ENCODE measurements at places on chromosomes 3 and 15. TPM values are rescaled to one million over a fixed set of nuclear protein-coding genes. Genes with fewer than 3 reads are reported as not detected.

CASR gene
- total RNA-seq, result 0.02 TPM

HDC gene
- total RNA-seq, result not detected

GOLGA6L7 gene
- total RNA-seq, result not detected

HRG gene
- not detected for total RNA-seq

OR4F15 gene
- not detected for total RNA-seq

EIF3J gene
- 114 TPM for total RNA-seq

GRCh38 chr3:197165890-197166289, 132.5 kb downstream of the DLG1 start:
- no peak for DNase-seq
- H3K4me1 ChIP-seq, result no peaks in the 10 kb centered on the region
- no peak overlapping the region for H3K27ac ChIP-seq

- H3K4me3 ChIP-seq, result peak overlapping the region; percentile 81
- H3K36me3 ChIP-seq, result no peaks in the 10 kb centered on the region
- H3K27ac ChIP-seq, result no peak overlapping the region
- H3K4me1 ChIP-seq, result no peaks in the 10 kb centered on the region
Observed at GRCh38 chr3:128497305-128498126, 4.5 kb upstream of the GATA2 start.

- no peaks in the 10 kb centered on the region for H3K36me3 ChIP-seq
- no peaks in the 10 kb centered on the region for H3K27me3 ChIP-seq
- H3K4me1 ChIP-seq, result no peaks in the 10 kb centered on the region
- no peak overlapping the region for H3K4me3 ChIP-seq
- no peak for DNase-seq
Observed at GRCh38 chr15:100103828-100104227, 237.9 kb downstream of the ADAMTS17 start.

DNA sequence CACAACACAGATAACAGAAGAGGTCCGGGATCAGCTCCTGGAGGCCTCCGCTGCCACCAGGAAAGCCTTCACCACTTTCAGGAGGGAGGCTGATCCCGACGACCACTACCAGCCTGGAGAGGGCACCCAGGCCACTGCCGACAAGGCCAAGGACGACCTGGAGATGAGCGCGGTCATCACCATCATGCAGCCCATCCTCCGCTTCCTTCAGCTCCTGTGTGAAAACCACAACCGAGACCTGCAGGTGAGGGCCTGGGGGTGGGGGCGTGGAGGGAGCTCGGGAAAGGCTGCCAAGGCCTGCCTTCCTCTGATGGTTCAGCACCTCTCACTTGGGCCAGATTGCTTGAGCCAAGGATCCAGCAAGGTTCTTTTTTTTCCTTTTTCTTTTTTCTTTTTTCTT, 210.7 kb upstream of the BHLHE40 start:
- no peak for DNase-seq
- H3K4me1 ChIP-seq, result no peaks in the 10 kb centered on the region
- no peak overlapping the region for H3K27ac ChIP-seq

GRCh38 chr3:119098619-119099222, 47.2 kb upstream of the TEX55 start:
- H3K27me3 ChIP-seq, result no peaks in the 10 kb centered on the region
- no peak for DNase-seq
- no peak overlapping the region for H3K27ac ChIP-seq
- H3K4me1 ChIP-seq, result no peaks in the 10 kb centered on the region
- no peak overlapping the region for H3K4me3 ChIP-seq

GRCh38 chr3:154384479-154384878, 45.5 kb downstream of the GPR149 start:
- no peak for DNase-seq
- H3K36me3 ChIP-seq, result no peaks in the 10 kb centered on the region
- H3K4me3 ChIP-seq, result no peak overlapping the region
- H3K4me1 ChIP-seq, result no peaks in the 10 kb centered on the region
- no peak overlapping the region for H3K27ac ChIP-seq

DNA sequence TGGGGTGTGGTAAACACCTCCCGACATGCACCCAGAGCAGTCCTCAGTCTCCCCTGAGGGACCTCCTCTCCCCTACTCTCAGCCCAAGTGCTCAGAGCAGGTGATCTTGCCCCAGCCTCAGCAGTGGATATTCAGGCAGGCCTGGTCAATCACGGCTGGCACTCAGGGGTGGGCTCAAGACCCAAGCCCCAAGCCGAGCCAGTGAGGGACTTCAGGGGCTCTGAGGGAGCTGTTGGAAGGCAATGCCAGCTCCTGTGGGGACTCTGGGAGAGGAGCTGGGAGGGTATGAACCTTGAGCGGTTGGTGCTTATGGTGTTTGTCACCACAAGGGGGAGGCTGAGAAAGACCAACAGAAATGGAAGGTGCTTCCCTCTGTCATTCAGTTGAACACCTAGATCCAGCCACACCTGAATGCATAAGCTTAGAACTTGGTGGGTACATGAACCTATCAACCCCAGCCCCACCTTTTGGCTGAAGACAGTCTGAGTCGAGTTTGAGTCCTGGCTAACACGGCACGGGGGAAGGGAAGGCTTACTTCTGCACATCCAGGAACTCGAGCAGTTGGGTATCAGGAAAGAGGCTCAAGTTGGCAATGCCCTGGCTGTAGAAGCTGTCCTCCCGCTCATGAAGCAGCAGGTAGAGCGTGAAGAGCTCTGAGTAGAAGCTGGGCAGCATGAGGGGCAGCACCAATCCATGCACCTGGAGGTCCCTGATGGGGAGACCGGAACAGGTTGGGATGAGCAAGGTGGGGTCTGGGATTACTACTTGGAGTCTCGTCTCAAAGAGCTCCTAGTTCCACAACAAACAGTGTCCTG, 19.2 kb downstream of the ALS2CL start:
- no peaks in the 10 kb centered on the region for H3K36me3 ChIP-seq
- H3K4me1 ChIP-seq, result no peaks in the 10 kb centered on the region
- no peaks in the 10 kb centered on the region for H3K27me3 ChIP-seq
- no peak for DNase-seq

- no peak for DNase-seq
- no peaks in the 10 kb centered on the region for H3K36me3 ChIP-seq
- no peak overlapping the region for H3K4me3 ChIP-seq
- no peaks in the 10 kb centered on the region for H3K27me3 ChIP-seq
- no peak overlapping the region for H3K27ac ChIP-seq
Observed at GRCh38 chr3:46065750-46066256, 38.5 kb upstream of the XCR1 start.

GRCh38 chr3:36380221-36381031, at the start of gene STAC:
TSS of gene STAC (plus strand) at chr3:36380504. CDS start at chr3:36380644, 140 bp downstream.
- 0 out of 2 replicates have a peak, but pooled peaks cover 3% of the 10 kb centered on the region for H3K4me1 ChIP-seq
- no peaks in the 10 kb centered on the region for H3K27me3 ChIP-seq

DNA sequence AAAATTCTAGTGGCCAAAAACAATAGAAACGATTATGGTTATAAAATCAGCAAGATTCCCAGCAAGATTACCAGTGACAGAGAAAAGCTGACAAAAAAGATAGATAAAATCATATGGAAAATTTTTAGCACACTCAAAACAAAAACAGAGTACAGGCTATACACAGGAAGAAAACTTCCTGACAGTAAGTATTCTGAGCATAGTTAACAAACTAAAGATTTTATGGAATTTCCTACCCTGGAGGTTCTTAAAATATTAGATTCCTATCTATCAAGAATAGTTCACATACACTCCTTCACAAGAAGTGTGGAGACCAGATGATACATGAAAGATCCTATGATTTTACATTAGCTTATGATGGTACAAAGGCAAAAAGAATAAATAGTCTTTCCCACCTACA, 50.8 kb downstream of the ZNF148 start:
- H3K4me1 ChIP-seq, result no peaks in the 10 kb centered on the region
- H3K36me3 ChIP-seq, result peaks cover 3% of the 10 kb centered on the region
- H3K27ac ChIP-seq, result no peak overlapping the region
- no peaks in the 10 kb centered on the region for H3K27me3 ChIP-seq

GRCh38 chr3:55541016-55541415, 53.9 kb upstream of the WNT5A start:
- no peak for DNase-seq
- peak overlapping the region; percentile 17 for H3K27ac ChIP-seq
- H3K4me1 ChIP-seq, result peaks cover 11% of the 10 kb centered on the region
- H3K36me3 ChIP-seq, result peaks cover 2% of the 10 kb centered on the region

- H3K36me3 ChIP-seq, result no peaks in the 10 kb centered on the region
- no peak overlapping the region for H3K27ac ChIP-seq
- no peak overlapping the region for H3K4me3 ChIP-seq
- H3K4me1 ChIP-seq, result no peaks in the 10 kb centered on the region
- no peaks in the 10 kb centered on the region for H3K27me3 ChIP-seq
- DNase-seq, result no peak
Observed at GRCh38 chr3:194492001-194492400, 5.2 kb upstream of the ATP13A3 start.

DNA sequence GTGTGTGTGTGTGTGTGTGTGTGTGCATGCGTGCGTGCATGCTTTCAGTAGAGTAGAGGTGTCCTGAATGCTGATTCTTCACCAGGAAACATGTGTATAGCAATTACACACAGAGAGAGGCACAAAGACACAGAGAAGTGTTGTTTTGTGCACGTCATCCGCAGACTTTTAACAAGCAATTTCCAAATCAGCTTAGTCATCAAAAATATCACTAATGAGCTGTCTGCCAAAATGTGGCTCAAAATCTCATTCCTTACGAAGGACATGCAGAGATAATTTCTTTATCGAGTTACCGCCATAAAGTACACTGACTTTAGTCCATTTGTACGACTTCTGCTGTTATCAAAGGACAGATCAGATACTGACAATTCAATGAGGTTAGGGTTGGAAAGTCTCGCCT, 274.9 kb upstream of the RARB start:
- no peak overlapping the region for H3K4me3 ChIP-seq
- no peak overlapping the region for H3K27ac ChIP-seq

DNA sequence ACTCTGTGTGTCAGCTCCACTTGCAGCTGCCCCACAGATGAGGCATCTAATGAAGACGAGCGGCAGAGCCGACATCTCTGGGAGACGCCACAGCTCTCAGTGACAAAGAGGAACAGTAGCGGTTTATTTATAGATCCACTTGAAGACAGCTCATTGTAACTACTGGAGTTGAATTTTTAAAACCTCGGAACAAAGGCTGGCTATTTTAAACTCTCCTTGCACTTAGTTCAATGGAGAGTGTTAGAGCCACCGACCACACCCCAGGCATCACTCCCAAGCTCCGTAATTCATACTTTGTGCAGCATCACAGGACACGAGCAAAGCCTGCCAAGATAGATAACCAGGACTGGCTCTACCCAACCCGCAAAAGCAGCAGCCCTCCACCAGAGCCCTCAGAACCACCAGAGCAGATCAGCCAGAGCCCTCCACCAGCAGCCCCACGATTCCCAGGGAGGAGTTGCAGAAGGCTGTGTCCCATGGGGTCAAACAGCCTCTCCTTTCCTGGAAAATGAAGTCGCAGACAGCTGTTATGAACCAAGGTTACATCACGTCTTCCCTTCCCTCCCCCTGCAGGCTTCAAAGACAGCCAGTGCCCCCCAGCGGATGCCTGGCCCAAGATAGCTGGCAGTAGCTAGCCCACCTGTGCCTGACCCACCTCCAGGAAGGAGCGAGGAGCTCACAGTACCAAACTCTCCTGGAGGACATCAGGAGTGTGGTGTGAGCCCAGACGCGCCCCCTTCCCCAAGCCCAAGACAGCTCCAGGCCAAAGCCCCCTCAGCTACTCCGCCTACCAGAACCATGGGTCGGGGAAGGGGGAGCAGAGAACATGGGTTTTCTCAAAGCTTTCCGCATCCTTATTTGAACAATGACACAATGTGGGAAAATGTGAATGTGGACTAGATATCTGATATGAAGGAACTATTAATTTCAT, 45.7 kb downstream of the POC1A start:
- H3K27ac ChIP-seq, result no peak overlapping the region
- no peak overlapping the region for H3K4me3 ChIP-seq
- H3K36me3 ChIP-seq, result peaks cover 15% of the 10 kb centered on the region
- no peaks in the 10 kb centered on the region for H3K4me1 ChIP-seq
- H3K27me3 ChIP-seq, result no peaks in the 10 kb centered on the region

GRCh38 chr15:88480981-88481380, 13.5 kb downstream of the MRPS11 start:
- H3K36me3 ChIP-seq, result peaks cover 16% of the 10 kb centered on the region
- no peaks in the 10 kb centered on the region for H3K4me1 ChIP-seq
- DNase-seq, result no peak
- no peak overlapping the region for H3K27ac ChIP-seq

DNA sequence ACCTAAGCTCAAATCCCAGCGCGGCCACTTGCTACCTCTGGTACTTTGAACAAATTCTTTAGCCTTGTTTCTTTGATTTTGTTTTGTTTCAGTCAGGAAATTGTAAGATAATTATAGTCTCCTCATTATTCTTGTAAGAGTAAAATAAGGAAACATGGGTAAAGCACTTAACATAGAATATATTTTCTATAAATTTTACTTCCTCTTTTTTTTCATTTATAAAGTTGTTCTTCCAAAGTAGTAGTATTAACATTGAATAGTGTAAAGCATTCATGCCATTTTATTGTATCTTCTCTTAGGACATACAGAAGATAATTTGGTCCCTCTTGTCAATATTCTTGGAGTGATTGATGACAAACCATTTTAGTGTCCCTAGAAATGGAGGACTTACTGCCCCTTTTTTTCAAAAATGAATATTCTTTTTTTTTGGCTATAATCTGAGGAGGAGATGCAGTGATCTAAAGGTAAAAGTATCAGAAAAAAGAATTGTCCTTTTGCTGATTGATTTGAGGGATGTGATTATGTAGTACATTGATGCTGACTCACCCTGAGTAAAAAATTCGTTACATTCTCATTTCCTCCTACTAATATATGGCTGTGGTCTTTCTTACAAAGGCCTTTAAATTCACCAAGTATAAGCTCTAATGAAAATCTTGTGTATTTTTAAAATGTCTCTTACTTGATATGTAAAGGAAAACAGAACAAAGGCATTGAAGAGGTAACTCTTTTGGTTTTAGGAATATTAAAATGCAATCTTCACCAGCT, 51.0 kb downstream of the ALCAM start:
- H3K4me1 ChIP-seq, result no peaks in the 10 kb centered on the region
- no peaks in the 10 kb centered on the region for H3K36me3 ChIP-seq
- H3K27ac ChIP-seq, result no peak overlapping the region
- DNase-seq, result no peak
- no peak overlapping the region for H3K4me3 ChIP-seq

GRCh38 chr3:55658690-55659562, 171.8 kb upstream of the WNT5A start:
- no peak overlapping the region for H3K4me3 ChIP-seq
- H3K36me3 ChIP-seq, result no peaks in the 10 kb centered on the region
- H3K27me3 ChIP-seq, result no peaks in the 10 kb centered on the region
- H3K4me1 ChIP-seq, result peaks cover 5% of the 10 kb centered on the region
- H3K27ac ChIP-seq, result no peak overlapping the region

DNA sequence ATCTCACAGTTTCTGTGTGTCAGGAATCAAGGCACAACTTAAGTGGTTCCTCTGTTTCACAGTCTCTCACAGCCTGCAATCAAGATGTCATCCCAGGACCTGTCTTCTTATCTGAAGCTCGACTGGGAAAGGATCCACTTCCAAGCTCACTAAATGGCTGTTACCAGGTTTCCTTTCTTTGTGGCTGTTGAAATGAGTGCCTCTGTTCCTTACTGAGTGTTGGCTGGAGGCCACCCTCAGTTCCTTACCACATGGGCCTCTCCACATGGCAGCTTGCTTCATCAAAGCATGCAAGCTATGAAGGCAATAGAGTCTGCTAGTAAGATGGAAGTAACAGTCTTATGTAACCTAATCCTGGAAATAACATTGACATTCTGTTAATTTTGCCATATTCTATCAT, 174.0 kb downstream of the ERC2 start:
- H3K36me3 ChIP-seq, result peaks cover 14% of the 10 kb centered on the region
- H3K4me3 ChIP-seq, result no peak overlapping the region
- DNase-seq, result no peak
- H3K27me3 ChIP-seq, result no peaks in the 10 kb centered on the region

Data from H9 (cell line).